Upper lobe of left lung (tissue), 6 donors: ENCODE measurements at places on chromosomes 6 and 20.

DNA sequence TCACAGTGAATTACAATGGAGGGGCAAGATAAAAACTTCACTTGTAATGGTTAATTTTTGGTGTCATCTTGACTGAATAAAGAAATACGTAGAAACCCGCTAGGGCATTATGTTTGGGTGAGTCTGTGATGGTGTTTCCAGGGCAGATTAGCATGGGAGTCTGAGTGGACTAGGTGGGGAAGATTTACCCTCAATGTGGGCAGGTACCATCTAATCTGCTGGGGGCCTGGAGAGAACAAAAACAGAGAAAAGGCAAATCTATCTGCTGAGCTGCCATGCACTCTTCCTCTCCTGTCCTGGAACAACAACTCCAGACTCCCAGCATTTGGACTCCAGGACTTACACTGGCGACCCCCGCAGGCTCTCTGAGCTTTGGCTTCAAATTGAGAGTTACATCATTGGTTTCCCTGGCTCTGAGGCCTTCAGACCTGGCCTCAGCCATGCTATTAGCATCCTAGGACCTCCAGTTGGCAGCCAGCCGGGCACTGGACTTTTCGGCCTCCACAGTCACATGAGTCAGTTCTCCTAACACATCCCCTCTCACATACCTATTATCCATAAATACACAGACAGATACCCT, 19.7 kb downstream of the NINL start:
- no peak for DNase-seq

GRCh38 chr20:46587986-46588385, 37.5 kb upstream of the OCSTAMP start:
- no peak for DNase-seq

DNA sequence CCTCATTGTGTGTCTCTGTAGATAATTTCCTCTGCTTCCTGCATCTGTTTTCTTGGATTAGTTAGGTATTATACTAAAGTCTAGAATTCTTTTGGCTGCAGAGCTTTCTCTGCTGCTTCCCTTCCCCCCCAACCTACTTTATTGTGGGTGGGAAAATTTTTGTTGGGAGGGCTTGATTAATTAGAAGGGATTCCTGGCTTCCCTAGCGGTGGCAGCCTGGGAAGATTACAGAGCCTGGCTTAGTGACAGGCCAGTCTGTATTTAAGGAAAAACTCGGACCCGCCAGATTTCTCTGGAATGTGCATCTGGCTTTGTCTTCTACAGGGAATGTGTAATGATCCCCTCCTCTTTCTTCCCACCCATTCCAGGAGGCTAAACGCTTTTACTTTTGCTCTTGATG, 31.2 kb downstream of the SLX4IP start:
- no peak for DNase-seq

GRCh38 chr6:134080171-134080795, 27.9 kb upstream of the SLC2A12 start:
- no peak for DNase-seq

GRCh38 chr6:31567531-31568370, 4.3 kb upstream of the LTA start:
- no peak for DNase-seq

GRCh38 chr20:54356801-54357200, 118.6 kb upstream of the DOK5 start:
- DNase-seq, result no peak

DNA sequence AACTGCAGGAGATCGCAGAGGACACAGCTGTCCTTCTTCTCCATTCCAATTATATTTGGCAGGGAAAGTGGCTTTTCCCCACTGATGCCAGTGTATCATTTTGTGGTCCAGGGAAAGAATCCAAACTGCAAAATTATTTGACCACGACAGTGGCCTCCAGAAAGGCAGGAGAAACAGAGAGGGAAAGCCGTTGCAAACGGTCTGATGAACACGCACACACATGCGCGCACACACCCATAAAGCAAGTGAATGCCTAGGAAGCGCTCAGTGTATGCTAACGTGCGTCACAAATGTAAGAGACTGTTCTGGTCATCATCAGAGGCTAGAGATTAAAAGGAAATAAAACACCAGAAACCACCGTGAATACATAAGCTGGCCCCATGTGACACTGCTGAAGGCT, 54.0 kb downstream of the NPEPL1 start:
- DNase-seq, result no peak

DNA sequence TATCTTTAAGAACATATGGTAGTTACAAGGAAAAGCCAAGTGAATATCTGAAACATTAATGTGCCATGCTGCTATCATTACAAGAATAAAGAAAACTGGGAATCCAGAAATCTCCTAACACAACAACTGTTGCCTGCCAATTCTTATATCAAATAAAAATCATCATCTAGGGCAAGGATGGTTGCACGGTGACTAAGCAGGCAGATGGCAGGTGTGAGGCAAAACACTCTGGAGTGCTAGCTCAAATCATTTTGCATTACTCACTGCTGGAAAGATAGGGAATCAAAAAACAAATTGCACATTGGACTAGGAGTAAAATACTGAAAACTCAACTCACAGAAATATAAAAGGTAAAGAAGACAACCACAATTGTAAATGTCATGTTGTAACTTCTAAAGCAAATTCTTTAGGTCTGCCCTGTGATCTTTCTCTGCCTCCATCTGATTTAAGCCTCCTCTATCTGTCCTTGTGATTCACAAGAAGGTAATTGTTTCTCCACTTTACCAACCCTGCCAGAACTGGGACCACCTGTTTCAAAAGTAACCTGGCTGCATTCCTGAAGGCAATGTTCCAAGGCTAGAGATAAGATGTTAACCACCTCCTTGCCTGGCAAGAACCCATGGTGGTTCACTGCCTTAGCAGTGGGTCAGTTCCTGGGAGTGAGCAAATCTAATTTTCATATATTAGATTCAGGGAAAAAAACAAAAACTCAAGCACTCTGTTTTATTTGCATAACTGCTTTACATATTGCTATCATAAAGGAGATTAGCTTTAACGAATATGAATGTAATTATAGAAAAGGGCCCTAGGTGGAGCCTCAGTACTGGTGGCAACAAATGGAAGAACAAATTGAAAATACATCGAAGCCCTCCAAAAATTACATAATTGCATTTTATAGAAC, 33.1 kb upstream of the LCA5 start:
- no peak for DNase-seq

DNA sequence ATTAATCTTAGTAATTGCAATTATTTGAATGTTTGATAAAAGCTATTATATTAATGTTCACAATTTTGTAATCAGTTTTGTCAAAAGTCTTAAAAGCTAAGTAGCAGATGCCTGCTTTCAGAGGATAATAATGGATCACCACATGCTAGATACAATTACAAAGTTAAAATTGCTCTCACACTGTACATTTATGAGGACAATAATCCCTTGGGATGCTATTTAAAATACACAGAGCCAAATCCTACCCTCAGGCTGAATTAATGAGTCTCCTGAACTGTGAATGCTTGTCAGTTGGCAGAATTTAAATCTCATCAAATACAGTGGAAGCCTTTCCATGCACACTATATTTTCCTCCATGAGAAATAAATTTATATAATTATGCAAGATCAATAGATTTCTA, 153.3 kb upstream of the SYNCRIP start:
- no peak for DNase-seq

- no peak for DNase-seq
These were observed 233.6 kb downstream of the KCNQ5 start for GRCh38 chr6:72855471-72855870.

GRCh38 chr6:43784049-43784855, 14.2 kb downstream of the VEGFA start:
- DNase-seq, result no peak
